SJCRH30 (cell line): ENCODE measurements at places on chromosomes 2 and 18. TPM values are rescaled to one million over a fixed set of nuclear protein-coding genes. Genes with fewer than 3 reads are reported as not detected.

The NEURL3 gene
- total RNA-seq = 0.10 TPM in 1 of 2 replicates, not detected in the other

The STAM2 gene
- 12.5 and 15.9 TPM in 2 replicates for total RNA-seq

The TNFAIP6 gene
- 0.08 and 0.18 TPM in 2 replicates for total RNA-seq

The CHRNG gene
- total RNA-seq = 25.2 and 36.6 TPM in 2 replicates

The SLC9A4 gene
- total RNA-seq = 0.04 TPM in 1 of 2 replicates, not detected in the other

The RPRM gene
- not detected in 2 replicates for total RNA-seq

The RTP5 gene
- total RNA-seq = not detected in 2 replicates

The SERPINB10 gene
- not detected in 2 replicates for total RNA-seq

The SLC8A1 gene
- 27.1 and 27.7 TPM in 2 replicates for total RNA-seq

The AQP12A gene
- not detected in 2 replicates for total RNA-seq

The MOCOS gene
- 0.05 TPM in 1 of 2 replicates, not detected in the other for total RNA-seq

The ASB18 gene
- total RNA-seq = 0.04 TPM in 1 of 2 replicates, not detected in the other

The UGT1A7 gene
- not detected in 2 replicates for total RNA-seq
